ENCODE measurements at places on chromosomes 1 and 21. TPM values are rescaled to one million over a fixed set of nuclear protein-coding genes. Genes with fewer than 3 reads are reported as not detected.

GRCh38 chr1:217393896-217394295 lies 237.0 kb downstream of the GPATCH2 start:
- no peak for DNase-seq

The VANGL1 gene
- 25.8 TPM for total RNA-seq

DNA sequence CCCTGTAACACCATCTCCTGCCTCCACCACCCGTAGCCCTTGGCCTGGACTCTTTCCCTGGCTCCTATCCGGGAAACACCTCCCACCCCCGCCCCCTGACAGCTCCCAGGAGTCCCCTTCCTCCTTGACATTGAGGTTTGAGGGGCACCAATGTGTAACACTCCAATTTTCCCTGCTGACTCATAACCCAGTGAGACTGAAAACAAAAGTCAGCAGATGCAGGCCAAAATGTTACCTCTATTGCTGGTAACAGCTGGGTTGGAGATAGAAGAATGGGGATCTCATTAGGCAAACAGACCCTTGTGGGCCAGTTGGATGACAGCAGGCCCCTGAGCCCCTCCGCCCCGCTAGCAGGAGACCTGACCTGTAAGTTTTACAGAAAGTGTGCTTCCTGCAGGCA lies 237.2 kb downstream of the KAZN start:
- no peak for DNase-seq

DNA sequence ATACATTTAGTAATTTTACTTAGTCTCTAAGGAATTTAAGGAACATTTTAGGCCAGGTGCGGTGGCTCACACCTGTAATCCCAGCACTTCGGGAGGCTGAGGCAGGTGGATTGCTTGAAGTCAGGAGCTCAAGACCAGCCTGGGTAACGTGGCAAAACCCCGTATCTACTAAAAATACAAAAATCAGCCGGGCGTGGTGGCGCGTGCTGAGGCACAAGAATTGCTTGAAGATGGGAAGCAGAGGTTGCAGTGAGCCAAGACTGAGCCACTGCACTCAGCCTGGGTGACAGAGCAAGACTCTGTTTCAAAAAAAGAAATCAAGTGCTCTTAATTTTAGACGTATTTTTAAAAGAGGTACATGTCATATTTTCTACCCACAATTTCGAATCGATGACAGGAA lies 3.3 kb downstream of the NDC1 start:
- DNase-seq, result no peak

DNA sequence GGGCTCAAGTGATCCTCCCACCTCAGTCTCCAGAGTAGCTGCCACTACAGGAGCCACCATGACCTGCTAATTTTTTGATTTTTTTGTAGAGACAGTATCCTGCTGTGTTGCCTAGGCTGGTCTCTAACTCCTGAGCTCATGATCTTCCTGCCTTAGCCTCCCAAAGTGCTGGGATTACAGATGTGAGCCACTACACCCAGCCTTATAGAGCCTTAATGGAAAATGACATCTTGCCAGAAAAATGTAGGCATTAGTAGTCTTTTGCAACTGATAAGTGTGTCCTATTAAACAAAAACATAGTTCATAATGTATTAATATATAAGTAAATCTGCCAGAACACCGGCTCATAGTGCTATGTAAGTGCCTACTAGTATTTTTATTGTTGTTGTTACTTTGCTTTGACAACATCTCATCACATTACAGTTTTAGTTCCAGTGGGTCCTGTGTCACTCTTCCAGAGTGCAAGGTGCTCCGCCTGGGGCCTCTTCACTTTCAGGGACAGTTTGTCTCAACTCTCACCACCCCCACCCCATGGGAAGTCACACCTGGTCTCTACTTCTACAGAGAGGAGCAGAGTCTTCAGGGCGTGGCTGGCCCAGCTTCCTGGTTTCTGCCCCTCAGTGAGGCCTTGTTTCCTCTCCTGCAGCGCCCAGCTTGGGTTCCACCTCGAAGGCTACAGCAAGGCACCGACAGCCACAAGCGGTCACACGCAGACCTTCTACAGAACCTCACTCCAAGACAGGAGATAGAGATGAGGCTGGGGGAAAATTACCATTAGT lies 30.1 kb downstream of the RHOU start:
- DNase-seq, result no peak

GRCh38 chr1:56816264-56816663 lies 2.9 kb downstream of the FYB2 start:
- no peak for DNase-seq

The AQP10 gene
- 0.96 TPM for total RNA-seq

DNA sequence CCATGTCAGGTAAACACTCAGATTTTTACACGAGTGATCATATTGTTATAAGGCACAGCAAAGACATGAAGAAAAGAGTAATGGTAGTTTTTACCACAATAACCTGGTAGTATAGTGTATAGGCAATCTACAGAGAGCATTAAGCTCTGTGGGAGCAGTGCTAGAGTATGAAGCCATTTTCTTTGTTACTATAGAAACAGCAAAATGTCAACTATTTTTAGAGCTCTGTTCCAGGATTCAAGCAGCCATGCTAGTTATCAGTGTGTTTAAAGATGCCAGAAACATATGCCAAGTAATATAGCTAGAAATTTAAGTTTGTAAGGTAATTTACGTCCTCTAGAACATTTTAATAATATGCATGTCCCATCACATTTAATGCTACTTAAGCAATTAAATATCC lies 77.6 kb upstream of the RGS18 start:
- no peak for DNase-seq

DNA sequence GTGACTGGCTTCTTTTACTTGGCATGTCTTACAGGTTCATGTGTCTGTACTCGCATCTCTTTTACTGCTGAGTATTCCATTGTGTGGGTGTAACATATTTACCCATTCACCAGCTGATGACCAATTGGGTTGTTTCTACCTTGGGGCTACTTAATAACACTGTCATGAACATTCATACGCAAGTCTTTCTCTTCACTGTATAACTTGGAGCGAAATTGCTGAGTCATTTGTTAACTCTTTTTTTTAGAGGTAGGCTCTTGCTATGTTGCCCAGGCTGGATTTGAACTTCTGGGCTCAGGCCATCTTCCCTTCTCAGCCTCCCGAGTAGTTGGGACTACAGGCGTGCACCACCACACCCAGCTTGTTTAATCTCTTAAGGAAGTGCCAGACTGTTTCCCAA lies 6.5 kb downstream of the PYCR2 start:
- no peak for DNase-seq

- DNase-seq, result no peak
Measured at GRCh38 chr1:207248544-207249198, 72.8 kb upstream of the CD55 start.

The TACSTD2 gene
- 22.8 TPM for total RNA-seq

GRCh38 chr21:44947111-44947929 lies 7.5 kb downstream of the SLX9 start:
- DNase-seq, result no peak

- no peak for DNase-seq
Measured at GRCh38 chr1:11342621-11343032, 69.6 kb downstream of the UBIAD1 start.

- no peak for DNase-seq
Measured at GRCh38 chr1:93328809-93329760, 16.6 kb upstream of the DR1 start.

GRCh38 chr21:18913914-18914313 lies 510.3 kb upstream of the TMPRSS15 start:
- DNase-seq, result no peak

DNA sequence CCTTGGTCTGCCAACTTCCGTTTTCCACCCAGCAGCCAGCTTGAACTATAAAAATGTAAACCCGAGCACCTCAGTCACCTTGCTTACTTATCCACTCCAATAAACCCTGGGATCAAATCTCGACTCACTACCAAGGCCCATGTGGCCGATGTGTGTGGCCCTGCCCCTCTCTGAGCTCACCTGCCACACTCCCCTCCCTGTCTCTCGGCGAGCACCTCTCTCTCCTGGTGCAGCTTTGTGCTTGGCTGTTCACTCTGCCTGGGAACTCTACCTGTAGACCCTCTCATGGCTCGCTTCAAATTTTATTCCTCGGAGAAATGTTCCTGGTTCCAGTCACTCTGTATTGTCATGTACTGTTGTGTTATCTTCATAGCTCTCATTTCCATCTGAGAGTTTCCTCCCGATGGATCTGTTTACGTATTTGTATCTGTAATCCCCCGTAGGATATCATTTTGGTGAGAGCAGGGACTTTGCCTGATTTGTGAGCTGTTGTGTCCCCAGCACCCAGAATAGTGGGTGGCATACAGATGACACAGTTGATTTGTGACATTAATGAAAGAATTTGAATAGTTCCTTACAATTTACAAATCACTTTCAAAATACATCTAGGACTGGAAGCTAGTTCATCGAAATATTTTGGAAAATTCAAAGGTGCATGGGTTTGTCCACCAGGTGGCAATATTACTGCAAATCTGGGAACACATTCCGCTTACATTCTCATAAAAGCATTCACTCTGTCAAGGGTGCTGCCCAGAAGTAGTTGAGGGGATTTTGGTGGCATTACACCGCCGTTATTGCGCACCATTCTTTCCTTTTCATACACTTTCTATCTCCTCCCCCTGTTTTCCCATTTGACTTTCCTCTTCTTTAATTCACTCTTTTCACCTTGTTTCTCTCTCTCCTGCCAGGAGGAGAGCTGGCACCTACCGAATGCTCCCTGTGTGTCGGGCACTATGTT lies 95.3 kb downstream of the ABCA4 start:
- DNase-seq, result no peak

The PBXIP1 gene
- total RNA-seq, result 69.1 TPM

GRCh38 chr1:203596673-203597210 lies 29.9 kb upstream of the ATP2B4 start:
- DNase-seq, result no peak

- DNase-seq, result no peak
Measured at GRCh38 chr1:31470794-31471315, 57.8 kb downstream of the SERINC2 start.

The CENPL gene
- 11.6 TPM for total RNA-seq

The S100A1 gene
- not detected for total RNA-seq

DNA sequence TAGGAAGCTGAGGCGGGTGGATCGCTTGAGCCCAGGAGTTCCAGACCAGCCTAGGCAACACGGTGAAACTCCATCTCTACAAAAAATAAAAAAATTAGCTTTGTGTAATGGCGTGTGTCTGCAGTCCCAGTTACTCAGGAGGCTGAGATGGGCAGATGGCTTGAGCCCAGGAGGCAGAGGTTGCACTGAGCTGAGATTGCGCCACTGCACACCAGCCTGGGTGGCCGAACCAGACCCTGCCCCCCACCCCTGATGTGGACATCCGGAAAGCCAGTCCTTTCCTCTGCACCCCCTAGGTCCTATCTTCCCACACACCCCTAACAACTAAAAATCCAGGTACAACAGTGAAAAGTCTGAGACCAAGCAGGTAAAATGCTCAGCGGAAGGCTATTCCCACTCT lies 71.9 kb downstream of the PLD5 start:
- DNase-seq, result no peak

DNA sequence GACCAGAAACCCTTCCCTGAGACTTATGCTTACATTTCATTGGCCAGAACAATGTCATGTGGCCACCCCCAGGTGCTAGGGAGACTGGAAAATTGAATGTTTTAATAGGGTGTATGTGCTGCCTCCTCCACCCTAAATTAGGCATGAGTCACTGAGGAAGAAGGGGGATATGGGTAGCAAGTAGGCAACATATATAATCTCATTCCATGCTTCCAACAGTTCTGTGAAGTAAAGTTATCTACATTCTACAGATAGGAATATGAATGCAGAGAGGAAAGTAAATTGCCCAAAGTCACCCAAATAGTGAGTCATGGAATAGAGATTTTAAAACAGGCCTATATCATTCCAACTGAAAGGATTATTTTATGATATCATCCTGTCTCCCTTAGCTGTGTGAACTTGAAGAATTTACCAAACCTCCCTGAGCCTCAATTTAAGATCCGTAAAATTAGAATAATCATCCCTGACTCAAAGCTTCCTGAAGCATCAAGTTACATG lies 168.6 kb upstream of the FGGY start:
- DNase-seq, result no peak

DNA sequence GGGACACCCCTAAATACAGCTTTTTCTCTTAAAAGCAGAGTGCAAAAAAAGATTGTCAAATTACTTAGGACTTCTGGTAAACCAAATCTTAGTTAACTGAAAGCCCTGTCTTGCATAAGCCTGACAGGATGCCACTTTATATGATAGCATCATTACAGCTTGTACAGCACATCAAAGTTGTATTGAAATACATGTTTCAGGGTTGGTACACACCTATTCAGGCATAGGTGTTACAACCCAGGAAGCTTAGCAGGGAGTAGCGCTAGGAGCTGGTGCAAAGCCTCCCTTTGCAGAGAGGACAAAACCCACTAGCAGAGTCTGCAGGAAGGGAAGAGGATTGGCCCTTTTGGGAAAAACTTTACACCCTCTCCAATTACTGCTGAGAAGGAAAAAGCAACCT lies 258.9 kb upstream of the SGIP1 start:
- DNase-seq, result no peak

DNA sequence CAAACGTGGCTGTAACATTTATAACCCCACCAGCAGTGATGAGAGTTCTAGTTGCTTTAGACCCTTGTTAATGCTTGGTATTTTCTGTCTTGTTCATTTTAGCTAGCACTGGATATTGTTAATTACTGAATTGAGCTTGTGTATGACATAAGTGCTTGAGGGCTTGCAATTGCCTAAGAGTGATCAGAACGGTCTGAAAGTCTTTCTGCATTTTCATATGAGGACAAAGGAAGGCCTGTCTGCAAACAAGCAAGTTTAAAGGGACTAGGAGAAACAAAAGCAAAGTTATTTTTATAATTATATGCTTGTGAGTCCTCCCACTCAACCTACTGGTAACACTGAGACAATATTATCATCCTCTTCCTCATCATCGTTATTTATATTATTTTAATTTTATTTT lies 305.5 kb upstream of the DUSP10 start:
- DNase-seq, result no peak

- no peak for DNase-seq
Measured at GRCh38 chr1:56688522-56689026, 43.5 kb downstream of the PRKAA2 start.

DNA sequence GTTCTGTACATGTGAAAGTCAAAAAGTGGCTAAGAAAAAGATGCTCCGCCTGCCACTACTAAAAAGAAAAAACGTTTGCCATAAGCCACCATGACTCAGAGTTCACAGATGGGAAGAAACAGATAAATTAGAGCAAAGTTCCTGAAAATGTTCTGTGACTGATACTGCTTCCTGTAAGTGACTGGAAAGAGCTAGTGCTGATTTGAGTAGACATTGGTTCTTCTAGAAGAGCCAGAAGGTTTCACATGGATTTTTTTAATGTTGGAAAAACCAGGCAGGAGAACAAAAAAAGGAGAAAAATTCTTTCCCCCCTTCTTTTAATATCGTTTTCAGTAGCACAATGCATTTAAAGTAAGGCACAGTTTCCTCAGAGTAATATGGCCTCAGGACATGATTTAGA lies 221.4 kb downstream of the HLX start:
- no peak for DNase-seq

The TPTE gene
- total RNA-seq, result not detected

GRCh38 chr1:215273838-215274516 lies 191.4 kb downstream of the KCNK2 start:
- no peak for DNase-seq

GRCh38 chr1:101323535-101323934 lies 86.7 kb downstream of the S1PR1 start:
- no peak for DNase-seq

Measured in progenitor cell of endocrine pancreas (in vitro differentiated cells).